ENCODE measurements at places on chromosomes 11 and 22.

DNA sequence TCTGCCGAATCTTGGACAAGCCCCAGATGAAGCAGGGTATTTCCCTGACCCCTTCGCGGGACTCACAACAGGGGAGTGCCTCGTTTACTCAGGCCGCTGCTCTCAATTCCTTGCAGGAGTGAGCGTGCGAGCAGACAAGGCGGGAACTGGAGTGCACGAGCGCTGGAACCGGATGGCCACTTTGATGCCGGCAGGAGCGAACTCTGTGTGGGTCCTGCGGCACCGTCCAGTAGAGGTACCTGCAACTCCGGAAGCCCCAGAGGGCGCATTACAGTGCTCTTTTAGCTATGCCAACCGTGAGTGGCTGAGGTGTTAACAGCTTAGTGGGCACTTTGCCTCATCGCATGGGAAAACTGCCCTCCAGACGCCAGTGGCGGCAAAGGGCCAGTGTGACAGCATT is 182.3 kb upstream of the ANO3 start:
- no peak for DNase-seq

- no peak for DNase-seq
Observed at GRCh38 chr22:29302402-29302680, 4.1 kb upstream of the GAS2L1 start.

DNA sequence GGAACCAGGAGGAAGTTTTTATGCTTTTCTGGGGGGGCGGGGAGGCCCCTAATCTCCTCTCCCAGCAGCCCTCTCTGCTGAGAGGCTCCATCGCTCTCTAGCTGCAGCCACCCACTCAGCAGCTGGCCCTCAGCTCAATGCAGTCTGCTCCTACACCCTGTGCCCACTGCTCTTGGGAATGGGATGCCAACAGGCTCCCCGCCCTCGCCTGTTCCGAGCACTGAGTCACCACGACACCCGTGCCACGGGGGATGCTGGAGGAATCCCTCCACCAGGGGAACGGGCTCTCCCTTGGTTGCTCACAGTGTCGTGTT is 23.5 kb upstream of the SUSD2 start:
- DNase-seq = no peak

DNA sequence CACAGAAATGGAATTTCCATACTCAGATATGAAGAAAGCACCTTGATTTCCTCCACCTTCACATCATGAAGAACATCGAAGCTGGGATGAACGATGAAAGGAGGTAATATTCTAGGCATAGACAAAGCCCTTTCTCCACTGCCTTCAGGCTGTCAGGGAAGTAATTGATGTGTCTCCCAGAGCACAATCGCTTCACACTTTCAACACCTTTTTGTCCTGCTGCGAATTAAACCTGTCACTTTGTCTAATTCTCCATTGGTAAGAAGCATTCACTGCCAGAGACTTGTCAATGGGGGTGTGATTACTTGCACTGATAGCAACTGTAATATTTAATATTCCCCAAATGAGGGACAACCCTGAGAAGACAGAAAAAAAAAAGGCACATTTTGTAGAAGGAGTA is 260.1 kb downstream of the ETS1 start:
- no peak for DNase-seq

- no peak for DNase-seq
Observed at GRCh38 chr11:2715716-2716350, 16.0 kb upstream of the KCNQ1OT1 start.

DNA sequence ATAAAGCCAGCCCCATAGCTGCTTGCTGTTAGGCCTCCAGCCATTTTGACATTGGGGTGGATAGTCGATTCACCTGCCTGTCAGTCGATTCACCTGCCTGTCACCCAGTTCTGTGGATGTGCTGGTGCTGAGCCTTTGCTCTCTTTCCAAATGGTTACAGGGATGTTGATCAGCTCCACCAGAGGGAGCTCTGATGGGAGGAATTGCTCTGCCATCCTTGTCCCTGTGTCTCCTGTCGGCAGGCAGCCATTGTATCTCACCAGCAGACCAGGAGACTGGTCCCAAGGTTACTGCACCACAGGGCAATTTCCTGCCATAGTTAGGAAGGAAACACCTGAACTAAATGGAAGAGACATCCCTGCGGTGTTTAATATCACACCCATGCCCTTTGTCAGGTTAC is 6.1 kb downstream of the MPEG1 start:
- DNase-seq = no peak

- no peak for DNase-seq
Observed at GRCh38 chr22:44609400-44609988, 92.5 kb upstream of the PRR5 start.

DNA sequence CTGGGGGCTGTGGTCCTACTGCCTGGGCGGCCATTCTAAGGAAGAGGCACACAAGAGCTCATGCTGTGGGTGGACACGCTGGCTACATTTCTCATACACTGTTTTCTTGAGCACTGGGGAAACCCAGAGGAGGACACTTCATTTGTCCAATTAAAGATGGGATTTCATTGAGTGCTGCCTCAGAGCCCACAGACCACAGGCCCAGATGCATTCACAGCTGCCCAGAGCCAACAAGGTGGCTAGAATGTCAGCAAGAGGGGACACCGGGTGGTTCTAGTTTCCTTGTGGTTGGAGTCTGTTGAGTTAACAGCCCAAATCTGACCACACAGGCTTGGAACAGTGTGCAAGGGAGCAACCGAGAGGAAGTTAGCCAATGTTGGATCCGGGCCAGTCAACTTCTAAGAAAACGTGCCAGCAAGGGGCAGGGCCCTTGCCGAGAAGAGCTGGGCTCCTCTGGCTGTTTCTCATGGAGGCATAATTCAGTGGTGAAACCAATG is 35.0 kb upstream of the SORL1 start:
- DNase-seq = peak; percentile 18

DNA sequence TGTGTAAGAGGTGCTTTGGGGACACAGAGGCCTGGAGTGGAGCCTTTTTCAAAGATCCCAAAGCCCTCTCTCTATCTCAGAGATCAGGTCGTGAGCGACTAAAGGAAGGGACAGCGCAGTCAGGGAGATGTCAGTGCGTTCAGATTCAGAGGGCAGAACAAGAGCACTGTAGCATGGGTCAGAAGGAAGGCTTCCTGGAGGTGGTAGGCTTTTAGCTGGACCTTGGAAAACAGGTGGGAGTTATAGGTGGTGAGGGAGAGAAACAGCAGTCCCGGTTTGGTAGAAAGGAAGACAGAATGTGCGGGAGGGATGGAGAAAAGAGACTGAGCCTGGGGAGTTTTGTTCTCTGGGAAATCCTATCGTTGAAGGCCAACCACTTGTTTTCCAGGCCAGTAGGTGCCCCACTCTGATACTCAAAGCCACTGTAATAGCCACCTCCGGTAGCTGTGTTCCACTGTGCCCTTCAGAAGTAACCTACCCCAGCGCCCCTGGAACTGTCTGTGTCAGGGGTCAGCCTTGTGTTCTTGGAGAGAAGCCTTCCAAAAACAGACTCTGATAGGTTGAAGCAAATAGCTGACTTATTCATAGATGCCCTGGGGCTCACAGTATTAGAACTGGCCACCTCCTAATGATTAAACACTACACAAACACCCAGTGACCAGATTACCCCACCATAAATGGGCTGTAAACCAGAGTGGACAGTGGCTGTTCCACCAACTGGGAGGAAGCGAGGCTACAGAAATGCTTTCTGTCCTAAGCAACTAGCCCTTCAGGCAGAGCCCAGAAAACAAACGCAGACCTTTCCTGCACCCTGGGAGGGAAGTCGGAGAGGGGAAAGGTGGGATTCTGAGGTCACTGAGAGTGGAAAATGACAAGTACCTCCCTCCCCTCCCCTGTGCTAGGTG is 157.7 kb downstream of the DBX1 start:
- no peak for DNase-seq

- no peak for DNase-seq
Observed at GRCh38 chr22:36814801-36815200, 2.0 kb downstream of the PVALB start.

- DNase-seq = no peak
Observed at GRCh38 chr11:8040261-8040920, 40.6 kb upstream of the TUB start.

GRCh38 chr22:45420011-45420410 is 6.5 kb downstream of the RIBC2 start:
- DNase-seq = no peak

GRCh38 chr11:88478136-88478815 is 140.7 kb upstream of the CTSC start:
- DNase-seq = no peak

GRCh38 chr22:24069721-24070120 is 58.6 kb downstream of the CABIN1 start:
- DNase-seq = peak; percentile 24

DNA sequence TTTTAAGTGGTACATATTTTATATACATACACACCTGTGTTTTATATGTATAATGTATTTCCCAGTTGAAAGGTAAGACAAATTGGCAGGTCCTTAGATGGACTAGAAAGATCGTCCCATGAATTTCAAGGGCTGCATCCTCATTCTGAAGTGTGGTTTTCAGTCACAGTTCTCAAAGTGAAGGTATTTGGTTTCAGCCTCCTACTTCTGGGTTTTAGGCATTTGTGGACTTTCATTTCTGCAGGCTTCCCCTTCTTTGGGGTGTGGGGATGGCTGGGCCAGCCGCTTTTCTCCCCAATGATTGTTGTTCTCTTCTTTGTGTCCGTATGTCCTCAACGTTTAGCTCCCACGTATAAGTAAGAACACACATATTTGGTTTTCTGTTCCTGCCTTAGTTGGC is 10.0 kb downstream of the DCPS start:
- DNase-seq = no peak

- no peak for DNase-seq
Observed at GRCh38 chr11:32168924-32169323, 78.0 kb downstream of the RCN1 start.

DNA sequence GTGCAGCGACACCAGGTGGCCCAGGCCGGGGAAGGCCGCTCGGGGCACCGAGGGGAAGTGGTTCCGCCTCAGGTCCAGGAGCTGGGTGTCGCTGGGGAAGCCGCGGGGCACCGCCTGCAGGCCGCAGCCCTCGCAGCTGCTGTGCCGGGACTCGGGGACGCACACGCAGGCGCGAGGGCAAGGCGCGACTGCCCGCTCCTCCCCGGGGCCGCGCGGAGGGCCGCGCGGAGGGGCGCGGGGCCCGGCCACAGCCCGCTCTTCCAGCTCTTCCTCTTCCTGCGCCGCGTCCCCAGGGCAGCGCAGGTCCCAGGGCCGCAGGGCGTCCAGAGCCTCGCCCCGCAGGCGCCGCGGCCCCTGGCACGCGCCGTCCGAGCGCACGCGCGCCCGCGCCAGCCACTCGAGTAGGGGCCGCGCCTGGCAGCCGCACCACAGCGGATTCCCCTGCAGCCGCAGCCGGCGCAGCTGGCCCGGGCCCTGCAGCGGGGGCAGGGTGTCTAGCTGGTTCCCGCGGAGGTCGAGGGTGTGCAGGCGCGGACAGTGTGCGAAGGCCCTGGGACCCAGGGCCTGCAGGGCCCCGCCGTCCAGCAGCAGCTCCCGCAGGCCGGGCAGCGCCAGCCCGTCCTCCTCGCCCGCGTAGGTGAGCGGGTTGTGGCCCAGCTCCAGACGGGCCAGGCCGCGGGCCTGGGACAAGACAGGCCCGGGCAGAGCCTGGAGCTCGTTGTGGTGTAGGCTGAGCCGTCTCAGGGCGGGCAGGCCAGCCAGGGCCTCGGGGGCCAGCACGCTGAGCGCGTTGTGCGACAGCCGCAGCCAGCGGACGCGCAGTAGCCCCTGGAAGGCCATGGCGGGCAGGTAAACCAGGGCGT is 2.8 kb downstream of the CHADL start:
- peak; percentile 80 for DNase-seq

GRCh38 chr11:88377144-88377543 is 39.6 kb upstream of the CTSC start:
- DNase-seq = no peak
